ENCODE measurements at places on chromosomes 5 and 9. TPM values are rescaled to one million over a fixed set of nuclear protein-coding genes. Genes with fewer than 3 reads are reported as not detected.

GRCh38 chr5:165055476-165055875 is 1550.1 kb downstream of the MAT2B start:
- DNase-seq, result no peak

DNA sequence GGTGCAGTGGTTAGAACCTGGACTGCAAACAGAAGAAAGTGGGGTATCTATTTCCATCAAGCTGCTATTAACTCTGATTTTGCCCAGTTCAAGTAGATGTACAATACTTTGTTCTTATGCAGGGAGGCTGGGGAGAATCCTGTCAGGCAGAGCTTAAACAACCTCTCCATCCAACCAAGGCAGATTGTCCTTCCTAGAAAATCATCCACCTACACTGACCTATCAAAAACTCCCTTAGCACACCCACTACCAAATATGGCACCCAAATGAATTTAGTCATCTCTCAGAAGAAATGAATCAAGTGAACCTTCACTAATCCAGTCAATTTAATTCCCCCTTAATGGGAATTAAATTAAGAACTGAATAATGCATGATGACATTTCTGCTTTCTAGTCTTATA is 18.4 kb upstream of the HEMGN start:
- no peak for DNase-seq

GRCh38 chr5:96628406-96628805 is 33.8 kb upstream of the CAST start:
- no peak for DNase-seq

GRCh38 chr9:101326501-101326900 is 58.3 kb downstream of the BAAT start:
- no peak for DNase-seq

GRCh38 chr9:78040726-78041125 is 9.1 kb upstream of the GNAQ start:
- no peak for DNase-seq

ICE1 gene
- polyA plus RNA-seq, result 6.7 TPM

NMRK1 gene
- polyA plus RNA-seq, result 67.8 TPM

DIPK1B gene
- 22.6 TPM for polyA plus RNA-seq

NMUR2 gene
- 0.30 TPM for polyA plus RNA-seq
